NCI-H460 (cell line): ENCODE measurements at places on chromosomes 2 and 18. TPM values are rescaled to one million over a fixed set of nuclear protein-coding genes. Genes with fewer than 3 reads are reported as not detected.

The CFAP221 gene
- total RNA-seq = not detected in 2 replicates

The MEP1B gene
- total RNA-seq = 0.20 TPM in 1 of 2 replicates, not detected in the other

The SLC8A1 gene
- total RNA-seq = 4.5 and 5.4 TPM in 2 replicates

- no peak for DNase-seq
Measured at GRCh38 chr2:218065239-218066006, 3.6 kb upstream of the RUFY4 start.

DNA sequence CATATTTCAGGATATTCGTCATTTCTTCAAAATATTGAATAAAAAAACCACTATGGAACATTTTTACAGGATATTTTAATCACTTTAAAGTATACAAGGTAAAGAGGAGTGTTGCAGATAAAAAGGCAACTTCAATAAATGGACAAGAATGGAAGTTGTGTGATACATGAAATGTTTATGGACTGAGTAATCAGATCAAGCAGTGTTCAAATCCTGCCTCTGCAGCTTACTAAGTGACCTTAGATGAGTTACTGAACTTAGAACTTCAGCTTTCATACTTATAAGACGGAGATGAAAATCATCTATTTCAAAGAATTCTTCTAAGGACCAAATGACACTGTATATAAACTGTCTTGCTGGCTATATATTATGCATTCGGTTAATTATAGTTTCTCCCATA lies 87.2 kb downstream of the LNPK start:
- DNase-seq = no peak
